NCI-H1417 treated with DMSO at 0.1 percent for 48 hours (cell line): ENCODE measurements at places on chromosomes 12 and 14.

DNA sequence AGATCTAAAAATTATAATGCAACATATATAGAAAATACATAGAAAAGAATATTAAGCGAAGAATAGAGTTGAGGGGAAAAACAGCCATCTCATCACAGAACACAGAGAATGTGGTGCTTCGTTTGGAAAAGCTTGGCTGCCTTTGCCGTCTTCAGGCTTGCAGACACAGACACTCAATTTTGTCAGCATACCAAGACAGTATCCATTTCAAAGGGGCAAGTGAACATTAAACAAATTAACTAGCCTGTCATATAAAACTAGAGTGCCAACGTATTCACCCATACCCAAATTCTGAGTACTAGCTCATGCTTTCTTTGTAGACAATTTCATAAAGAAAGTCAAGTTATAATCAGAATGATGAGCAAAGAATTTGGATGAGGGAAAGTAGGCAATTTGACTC is 40.5 kb downstream of the DMAC2L start:
- no peak for DNase-seq

DNA sequence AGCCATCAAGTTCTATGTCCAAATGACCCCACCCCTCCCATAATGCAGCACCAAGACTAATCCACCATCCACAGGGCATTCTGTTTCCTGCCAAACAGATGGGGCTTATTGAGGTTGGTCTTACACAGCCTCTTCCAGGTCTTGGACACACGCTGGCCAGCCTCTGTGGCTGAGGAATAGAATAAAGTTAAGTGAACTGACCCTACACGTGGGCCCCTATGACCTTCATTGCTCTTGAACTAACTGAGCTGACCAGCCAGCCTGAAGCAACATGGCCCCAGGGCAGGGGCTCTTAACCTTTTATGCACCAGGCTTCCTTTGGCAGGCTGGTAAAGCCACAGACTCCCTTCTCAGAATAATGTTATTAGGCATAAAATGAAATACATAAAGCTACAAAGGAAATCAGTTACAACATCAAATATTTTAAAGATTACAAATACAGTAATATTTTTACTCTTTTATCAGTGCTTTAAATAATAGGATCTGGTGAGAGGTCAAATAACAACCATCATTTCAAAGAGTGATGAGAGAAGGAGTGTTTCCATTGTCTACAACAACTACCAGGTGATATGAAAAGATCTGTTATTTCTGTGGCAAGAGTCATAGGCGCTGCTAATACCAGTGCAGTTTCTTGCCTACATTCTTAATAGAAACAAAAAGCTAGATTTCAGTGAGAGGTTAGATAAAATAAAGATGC is 192.9 kb upstream of the NUDT4 start:
- no peak for DNase-seq

DNA sequence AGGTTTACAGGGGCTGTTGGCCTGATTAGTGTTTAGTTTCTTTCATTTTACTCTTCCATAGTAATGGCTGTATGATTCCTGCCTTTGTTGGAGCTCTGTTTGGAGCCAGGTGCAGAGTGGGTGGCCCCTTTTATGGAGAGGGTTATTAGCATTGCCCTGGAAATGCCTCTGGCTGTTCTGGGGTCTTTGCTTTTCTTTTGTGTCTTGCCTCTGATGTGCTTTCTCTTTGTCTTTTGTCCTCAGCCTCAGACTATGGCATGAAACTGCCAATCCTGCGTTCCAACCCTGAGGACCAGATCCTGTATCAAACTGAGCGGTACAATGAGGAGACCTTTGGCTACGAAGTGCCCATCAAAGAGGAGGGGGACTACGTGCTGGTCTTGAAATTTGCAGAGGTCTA is 6.9 kb downstream of the MLEC start:
- DNase-seq: no peak

DNA sequence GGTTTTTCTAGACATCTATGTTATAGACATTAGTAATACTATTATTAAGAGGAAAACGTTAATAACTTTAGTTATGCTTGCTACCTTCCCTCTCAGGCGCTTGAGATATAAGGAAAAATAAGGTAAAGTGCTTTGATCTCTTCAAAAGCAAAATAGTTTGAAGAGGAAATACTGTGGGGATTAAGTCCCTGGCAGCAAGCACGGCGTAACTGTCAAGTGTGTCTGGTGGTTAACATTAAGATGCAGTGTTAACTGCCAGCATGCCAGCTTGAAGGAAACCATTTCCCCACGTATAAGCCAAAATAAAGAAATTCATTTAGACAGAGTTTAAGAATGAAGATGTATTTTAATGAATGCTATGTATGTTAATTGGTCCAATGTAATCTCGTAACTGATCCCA is 31.8 kb downstream of the PELI2 start:
- no peak for DNase-seq

- DNase-seq: no peak
These were observed 16.7 kb upstream of the TMEM260 start for GRCh38 chr14:56562883-56563282.

- no peak for DNase-seq
These were observed 137.8 kb downstream of the SLC25A21 start for GRCh38 chr14:37034410-37035285.

DNA sequence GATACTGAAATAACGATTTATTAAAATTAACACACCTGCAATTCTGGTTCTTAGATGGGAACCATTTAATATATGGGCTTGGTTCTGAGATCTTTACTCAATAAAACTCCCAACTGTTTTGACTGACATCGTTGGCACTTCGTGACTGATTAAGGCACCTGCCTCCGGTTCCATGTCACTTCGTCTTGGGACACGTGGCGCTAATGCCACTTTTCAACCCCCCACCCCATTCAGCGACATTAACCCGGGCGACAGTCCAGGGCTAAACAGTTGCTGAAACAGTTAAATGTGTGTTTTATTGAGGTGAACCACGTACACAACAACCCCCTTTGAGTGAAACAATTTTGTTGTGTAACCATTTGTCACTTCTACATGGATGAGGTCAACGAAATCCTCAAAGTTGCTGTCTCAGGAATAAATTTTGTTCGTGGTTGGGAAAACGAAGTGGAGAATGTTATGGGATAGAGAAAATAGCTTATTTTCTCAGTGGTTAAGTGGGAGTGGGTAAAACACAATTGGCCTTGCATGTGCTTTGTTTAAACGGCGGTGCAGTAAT is 9.9 kb upstream of the SLC38A2 start:
- DNase-seq: no peak

- DNase-seq: no peak
These were observed 95.4 kb downstream of the ALG10B start for GRCh38 chr12:38411946-38412345.

DNA sequence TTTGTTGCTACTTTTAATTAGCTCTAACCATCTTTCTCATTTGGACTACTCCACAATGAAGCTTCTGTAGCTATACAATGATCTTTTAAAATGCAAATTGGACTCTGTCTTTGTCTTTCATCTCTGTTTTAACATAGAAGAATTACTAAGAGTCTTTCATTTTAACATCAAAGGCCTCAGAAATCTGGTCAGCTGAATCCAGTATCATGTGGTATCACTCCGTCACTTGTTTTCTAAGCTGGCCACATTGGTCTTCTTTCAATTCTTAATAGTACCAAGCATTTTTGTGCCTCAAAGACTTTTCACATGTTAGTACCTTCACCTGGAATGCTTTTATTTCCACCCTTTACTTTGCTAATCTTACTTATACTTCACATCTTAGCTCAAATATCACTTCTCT is 95.5 kb upstream of the SLC16A7 start:
- no peak for DNase-seq

DNA sequence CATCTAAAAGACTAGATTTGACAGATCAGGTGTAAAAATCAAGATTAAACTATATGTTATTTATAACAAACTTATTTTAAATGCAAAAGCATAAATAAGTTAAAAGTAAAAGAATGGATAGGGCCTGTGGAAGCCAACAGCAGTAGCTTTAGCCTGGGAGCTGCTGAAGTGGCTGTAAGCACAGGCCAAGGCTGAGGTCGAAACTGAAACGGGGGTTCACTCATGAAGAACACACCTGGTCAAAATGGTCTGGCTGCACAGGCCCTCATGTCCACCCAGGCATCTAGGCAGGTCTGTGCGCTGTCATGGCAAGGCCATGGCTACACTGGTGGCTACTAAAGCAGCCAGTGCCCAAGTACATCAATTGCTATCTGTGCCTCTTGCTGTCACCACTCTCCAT is 23.1 kb downstream of the CATSPERB start:
- DNase-seq: no peak

GRCh38 chr14:51613416-51613815 is 38.3 kb upstream of the FRMD6 start:
- DNase-seq: no peak

GRCh38 chr12:113366827-113367226 is 8.4 kb downstream of the PLBD2 start:
- no peak for DNase-seq

DNA sequence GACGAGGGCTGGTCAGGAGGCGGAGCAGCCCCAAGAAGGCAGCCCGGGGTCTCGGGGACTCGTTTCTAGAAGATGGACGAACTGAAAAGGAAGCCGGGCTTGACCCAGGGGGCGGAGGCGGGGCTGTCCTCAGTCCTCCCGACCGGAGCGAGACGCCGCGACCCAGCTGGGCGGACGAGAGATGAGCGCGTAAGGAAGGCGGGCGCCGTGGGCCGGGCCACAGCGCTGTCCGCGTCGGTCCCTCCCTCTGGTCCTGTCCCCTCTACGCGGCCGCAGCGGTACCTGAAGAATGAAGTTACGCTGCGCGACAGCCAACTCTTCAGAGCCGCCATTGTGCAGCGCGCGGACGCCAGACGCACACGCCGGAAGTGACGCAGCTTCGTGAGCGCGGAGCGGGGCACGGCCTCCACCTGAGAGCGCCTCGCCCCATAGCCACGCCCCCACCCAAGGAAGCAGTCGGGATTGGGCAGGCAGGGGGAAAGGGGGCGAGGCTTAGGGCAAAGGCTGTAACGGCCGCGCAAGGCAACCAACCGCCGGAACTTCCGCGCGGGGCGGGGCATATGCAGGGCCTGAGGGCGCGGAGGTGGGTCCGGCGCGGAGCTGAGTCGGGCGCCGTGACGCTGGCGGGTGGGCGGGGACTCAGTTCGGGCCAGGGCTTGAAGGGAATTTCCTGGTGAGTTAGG is at the start of gene DIABLO:
Gene DIABLO (minus strand): TSS at position 370 of the 683 bp plus-strand sequence. CDS start 38 bp downstream, at position 332.
- peak; percentile 97 for DNase-seq

- no peak for DNase-seq
These were observed 2.0 kb downstream of the FERMT2 start for GRCh38 chr14:52948836-52949235.

GRCh38 chr12:93767524-93767863 is 90.3 kb downstream of the CRADD start:
- no peak for DNase-seq

DNA sequence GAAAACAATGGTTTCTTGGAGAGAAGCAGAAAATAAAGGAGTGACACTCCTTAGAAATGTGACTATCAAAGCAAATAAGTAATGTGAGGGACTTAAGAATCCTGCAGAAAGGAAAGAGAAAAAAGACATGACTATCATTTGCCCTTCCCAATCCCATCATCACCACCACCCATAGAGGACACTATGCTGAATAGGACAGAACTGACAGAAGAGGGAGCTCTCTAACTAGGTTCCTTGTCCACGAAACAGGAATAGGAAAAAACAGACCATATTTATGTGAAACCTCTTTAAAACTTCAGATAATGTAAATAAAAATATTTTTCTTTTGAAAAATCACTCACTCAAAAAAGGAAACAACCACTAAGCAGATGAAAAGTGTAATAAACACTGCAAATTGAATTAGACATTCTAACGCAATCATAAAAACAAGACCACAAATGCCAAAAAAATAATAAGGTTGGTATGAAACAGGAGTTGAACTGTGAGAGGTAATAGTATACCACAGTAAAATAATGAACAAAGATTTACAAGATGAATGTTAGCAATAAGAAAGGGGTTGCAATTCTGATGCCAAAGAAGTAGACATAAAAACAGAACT is 24.1 kb downstream of the KLRD1 start:
- peak; percentile 50 for DNase-seq

- no peak for DNase-seq
These were observed 960.0 kb downstream of the BCL11B start for GRCh38 chr14:98312006-98312405.

- no peak for DNase-seq
These were observed 33.8 kb downstream of the APPL2 start for GRCh38 chr12:105202202-105202601.
